ENCODE measurements at places on chromosomes 11 and 22.

DNA sequence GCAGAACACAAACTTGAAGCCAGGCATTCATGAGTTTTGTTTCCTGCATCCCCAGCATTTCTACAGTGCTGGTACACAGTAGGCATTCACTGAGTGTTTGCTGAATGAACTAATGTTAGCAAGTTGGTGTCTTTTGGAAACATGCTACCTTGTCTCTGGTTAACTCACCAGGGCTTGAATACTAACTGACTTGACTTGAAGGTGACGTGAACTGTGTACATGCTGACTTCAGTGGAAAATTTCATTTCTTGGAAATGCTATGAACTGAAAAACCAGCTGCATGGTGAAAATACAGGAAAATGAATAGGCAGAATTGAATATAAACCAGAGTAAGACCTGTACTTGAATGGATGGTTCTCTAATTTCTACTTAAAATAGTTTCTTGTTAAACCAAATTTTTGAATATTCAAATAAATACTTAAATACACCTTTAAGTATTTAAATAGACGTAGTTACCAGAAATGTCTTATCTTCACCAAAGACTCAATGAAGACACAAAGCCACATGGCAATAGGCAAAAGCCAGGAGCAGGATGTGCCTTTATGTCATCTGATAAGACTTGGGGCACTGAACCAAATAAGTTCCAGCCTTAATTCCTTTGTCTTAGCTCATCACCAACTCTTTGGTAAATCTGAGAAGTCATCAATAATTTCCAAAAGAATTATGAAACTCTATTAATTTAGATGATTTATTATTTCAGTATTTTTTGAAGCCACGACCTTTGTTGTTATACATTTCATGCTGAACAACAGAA, 39.7 kb upstream of the POU2AF2 start:
- H3K36me3 ChIP-seq, result no peaks in the 10 kb centered on the region
- no peaks in the 10 kb centered on the region for H3K27me3 ChIP-seq
- no peak for DNase-seq
- H3K4me3 ChIP-seq, result no peak overlapping the region

DNA sequence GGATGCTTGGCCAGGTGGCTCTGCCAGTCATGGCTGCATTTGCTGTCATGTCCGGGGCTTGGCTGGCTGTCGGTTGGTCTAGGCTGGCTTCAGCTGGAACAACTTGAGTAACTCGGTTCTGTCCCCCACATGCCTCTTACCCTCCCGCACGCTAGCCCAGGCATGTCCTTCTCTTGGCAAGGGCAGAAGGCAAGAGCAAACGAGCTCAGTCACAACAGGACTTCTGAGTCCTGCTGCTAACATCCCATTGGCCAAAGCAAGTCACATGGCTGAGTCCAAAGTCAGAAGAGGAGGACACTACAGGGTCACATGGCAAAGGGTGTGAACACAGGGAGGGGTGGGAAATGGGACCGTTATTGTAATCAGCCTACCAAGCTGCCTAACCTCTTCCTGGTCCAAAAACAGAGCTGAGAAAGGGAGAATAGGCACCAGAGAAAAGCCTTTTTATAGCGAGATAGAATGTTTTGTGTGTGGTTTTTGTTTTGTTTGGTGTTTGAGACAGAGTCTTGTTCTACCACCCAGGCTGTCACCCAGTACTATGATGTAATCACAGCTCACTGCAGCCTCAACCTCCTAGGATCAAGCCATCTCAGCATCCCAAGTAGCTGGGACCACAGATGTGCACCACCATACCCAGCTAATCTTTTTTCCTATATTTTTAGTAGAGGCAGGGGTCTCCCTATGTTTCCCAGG, 81.9 kb downstream of the MN1 start:
- no peak overlapping the region for H3K4me3 ChIP-seq
- peaks cover 11% of the 10 kb centered on the region for H3K4me1 ChIP-seq
- no peaks in the 10 kb centered on the region for H3K36me3 ChIP-seq
- H3K27me3 ChIP-seq, result no peaks in the 10 kb centered on the region

DNA sequence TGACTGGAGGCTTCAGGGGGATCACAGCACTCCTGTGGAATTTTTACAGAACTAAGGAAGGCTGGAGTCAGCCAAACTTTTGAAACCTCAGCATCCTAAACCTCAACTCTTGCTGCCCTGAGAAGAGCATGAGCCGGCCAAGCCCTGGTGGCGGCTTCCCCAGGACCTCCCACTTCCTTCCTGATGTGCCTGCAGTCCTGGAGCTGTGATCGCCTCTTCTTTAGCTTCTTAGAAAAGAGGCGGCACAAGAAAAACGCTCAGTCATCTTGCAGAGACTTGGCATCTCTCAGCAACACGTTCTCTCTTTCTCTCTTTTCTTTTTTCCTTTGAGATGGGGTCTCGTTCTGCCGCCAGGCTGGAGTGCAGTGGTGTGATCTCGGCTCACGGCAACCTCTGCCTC, 40.4 kb upstream of the AMPD3 start:
- H3K27me3 ChIP-seq, result peaks cover 5% of the 10 kb centered on the region
- DNase-seq, result peak; percentile 34
- no peak overlapping the region for H3K4me3 ChIP-seq

GRCh38 chr11:44595964-44596381, 30.5 kb downstream of the CD82 start:
- H3K27me3 ChIP-seq, result no peaks in the 10 kb centered on the region
- no peaks in the 10 kb centered on the region for H3K36me3 ChIP-seq
- H3K27ac ChIP-seq, result no peak overlapping the region
- DNase-seq, result peak; percentile 20

- H3K4me1 ChIP-seq, result no peaks in the 10 kb centered on the region
- DNase-seq, result no peak
- no peak overlapping the region for H3K4me3 ChIP-seq
These were observed 5.0 kb upstream of the MMP12 start for GRCh38 chr11:102879801-102880200.

GRCh38 chr11:132445859-132446291, 1075.5 kb downstream of the NTM start:
- no peak overlapping the region for H3K4me3 ChIP-seq
- no peak overlapping the region for H3K27ac ChIP-seq
- no peaks in the 10 kb centered on the region for H3K4me1 ChIP-seq
- no peaks in the 10 kb centered on the region for H3K36me3 ChIP-seq
- DNase-seq, result no peak
- H3K27me3 ChIP-seq, result no peaks in the 10 kb centered on the region

DNA sequence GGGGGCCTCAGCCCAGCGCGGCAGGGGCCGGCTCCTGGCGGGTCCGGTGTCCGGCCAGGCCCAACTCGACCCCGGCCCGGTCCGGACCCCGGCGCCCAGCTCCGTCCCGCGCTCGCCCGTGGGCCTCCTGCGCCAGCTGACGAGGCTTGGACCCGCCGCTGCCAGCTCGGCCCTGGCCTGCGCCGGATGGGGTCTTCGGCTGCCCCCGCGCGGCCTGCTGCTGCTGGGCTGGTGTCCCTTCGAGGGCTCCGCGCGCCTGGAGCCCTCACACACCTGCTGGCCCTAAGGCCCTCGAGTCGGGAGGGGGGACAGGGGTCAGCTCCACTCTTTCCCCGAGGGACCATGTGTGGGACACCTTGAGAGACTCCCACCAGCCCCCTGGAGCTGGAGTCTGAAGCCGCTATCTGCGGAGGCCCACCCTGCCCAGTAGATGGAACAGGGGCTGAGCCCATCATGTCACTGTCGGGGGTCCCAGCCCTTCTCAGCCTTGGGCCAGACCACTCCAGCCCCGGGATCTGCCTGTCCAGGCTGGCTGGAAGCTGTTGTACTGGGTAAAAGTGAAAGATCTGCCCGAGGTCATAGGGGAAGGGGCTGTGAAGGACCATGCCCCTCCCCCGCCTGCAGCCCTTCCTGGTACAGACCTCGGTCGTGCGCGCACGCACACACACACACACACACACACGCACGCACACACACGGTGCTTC, 768 bp upstream of the CDKN1C start:
- H3K27ac ChIP-seq, result no peak overlapping the region
- peaks cover 8% of the 10 kb centered on the region for H3K4me1 ChIP-seq
- no peaks in the 10 kb centered on the region for H3K36me3 ChIP-seq
- DNase-seq, result peak; percentile 39

DNA sequence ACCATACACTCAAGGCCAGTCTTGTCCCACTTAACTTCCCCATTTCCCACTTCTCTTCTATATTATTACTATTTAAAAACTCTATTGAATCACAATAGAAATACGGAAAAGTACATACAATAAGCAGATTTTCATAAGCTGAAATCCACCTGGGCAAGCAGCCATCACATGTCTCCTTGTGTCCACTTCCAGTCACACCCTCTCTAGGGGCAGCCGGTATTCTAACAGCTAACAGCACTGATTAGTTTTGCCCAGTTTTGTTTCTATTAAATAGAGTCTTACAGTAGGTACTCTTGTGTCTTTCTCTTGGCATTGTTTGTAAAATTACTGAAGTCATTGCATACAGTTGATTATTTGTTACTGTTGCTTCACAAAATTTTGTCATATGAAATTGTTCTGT, 37.8 kb downstream of the PPP6R3 start:
- H3K4me3 ChIP-seq, result no peak overlapping the region
- no peak overlapping the region for H3K27ac ChIP-seq
- DNase-seq, result no peak
- no peaks in the 10 kb centered on the region for H3K36me3 ChIP-seq
- H3K4me1 ChIP-seq, result peaks cover 12% of the 10 kb centered on the region

DNA sequence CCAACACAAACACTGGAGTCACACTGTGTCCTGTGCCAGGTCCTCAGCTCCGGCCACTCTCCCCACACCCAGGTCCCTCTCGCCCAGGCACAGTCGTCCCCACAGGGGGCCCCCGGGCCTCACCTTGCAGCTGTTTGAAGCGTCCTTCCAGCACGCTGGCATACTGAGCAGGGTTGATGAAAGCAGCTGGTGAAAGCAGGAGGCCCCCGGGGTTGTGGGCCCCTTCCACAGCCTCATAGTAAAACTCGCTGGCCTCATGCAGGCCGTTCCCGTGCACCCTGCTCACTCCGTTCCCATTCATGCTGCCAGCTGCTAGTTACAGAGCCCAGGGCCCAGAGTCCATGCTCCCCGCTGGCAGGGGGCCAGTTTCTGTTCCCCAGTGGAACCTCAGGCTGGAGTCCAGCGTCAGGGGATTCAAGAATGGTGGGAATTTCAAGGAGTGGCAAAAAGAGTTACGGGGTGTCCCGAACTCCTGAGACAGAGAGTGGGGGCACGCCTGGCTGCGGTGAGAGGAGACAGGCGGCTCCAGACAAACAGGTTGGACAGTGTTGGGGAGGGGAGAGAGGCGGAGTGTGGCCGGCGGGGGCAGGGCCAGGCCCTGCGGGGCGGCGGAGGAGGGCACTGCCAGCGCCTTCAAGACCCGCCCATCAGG, 10.6 kb downstream of the SPTBN2 start:
- DNase-seq, result no peak
- H3K27me3 ChIP-seq, result no peaks in the 10 kb centered on the region
- no peak overlapping the region for H3K4me3 ChIP-seq
- no peak overlapping the region for H3K27ac ChIP-seq
- no peaks in the 10 kb centered on the region for H3K4me1 ChIP-seq
- no peaks in the 10 kb centered on the region for H3K36me3 ChIP-seq

DNA sequence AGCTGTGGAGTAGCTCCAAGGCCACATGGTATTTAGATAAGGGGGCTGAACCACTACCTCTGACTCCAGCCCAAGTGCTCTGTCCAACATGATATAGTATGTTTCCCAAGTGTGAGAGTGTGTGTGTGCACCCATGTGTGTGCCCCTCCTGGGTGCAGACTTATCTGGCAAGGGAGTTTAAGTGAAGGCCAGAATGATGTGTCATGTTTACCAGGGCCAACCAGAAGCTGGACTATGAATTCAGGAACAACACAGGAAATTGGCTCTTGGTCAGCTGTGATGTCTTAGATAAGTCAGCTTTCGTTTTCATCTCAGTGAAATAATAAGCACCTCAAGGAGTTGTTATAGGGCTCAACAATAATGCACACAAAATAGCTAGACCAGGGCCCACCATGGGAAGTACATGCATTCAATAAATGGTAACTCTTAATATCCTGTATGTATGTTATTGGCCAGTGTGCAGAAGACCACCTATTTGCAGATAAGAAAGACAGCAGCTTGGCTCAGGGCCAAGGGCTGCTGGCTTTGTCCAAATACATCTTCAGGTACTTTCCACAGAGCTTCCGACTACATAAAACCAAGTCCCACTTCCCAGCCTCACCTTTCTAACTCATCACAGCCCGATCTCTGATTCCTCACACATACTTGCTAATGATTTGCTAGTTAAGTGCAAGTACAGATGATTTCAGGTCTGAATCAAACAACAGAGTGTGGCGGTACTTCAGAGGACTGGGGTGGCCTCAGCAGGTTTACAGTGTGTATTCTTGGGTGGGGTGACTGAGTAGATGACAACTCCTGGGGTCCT, 120.9 kb downstream of the ME3 start:
- no peak overlapping the region for H3K4me3 ChIP-seq
- H3K27me3 ChIP-seq, result no peaks in the 10 kb centered on the region
- H3K36me3 ChIP-seq, result no peaks in the 10 kb centered on the region
- H3K27ac ChIP-seq, result peak overlapping the region; percentile 71
- H3K4me1 ChIP-seq, result peaks cover 44% of the 10 kb centered on the region

All from endothelial cell of umbilical vein (primary cell).